ENCODE measurements at places on chromosomes 4 and X. TPM values are rescaled to one million over a fixed set of nuclear protein-coding genes. Genes with fewer than 3 reads are reported as not detected.

Gene PKD2
- total RNA-seq = 39.9 TPM

- no peak overlapping the region for H3K4me3 ChIP-seq
- no peak for DNase-seq
- H3K4me1 ChIP-seq = no peaks in the 10 kb centered on the region
Observed at GRCh38 chrX:12240491-12240890, 102.2 kb downstream of the FRMPD4 start.

Gene MAGEA2B
- not detected for total RNA-seq

GRCh38 chr4:35970366-35970960 lies 273.9 kb downstream of the ARAP2 start:
- H3K27ac ChIP-seq = no peak overlapping the region
- no peaks in the 10 kb centered on the region for H3K27me3 ChIP-seq
- no peak for DNase-seq
- no peak overlapping the region for H3K4me3 ChIP-seq

Gene SOX3
- total RNA-seq = 0.04 TPM

Gene GATA1
- total RNA-seq = 0.22 TPM

DNA sequence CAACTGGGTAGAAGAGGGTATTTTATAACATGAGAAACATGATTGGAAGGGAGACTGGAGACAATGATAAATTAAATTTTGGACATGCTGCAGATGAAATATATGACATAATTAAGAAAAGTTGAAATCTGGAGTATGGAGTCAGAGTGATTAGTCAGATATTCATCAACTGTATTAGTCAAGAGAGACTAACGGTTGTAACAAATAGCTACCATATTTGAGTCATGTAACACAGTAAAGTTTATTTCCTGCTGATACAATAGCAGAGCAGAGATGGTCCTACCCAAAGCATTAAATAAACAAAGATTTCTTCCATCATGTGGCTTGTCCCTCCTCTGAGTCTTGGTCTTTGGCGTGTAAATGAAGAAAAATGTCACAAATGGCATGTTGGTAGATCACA lies 321.3 kb downstream of the GALNTL6 start:
- H3K27me3 ChIP-seq = no peaks in the 10 kb centered on the region
- no peak overlapping the region for H3K4me3 ChIP-seq
- H3K36me3 ChIP-seq = no peaks in the 10 kb centered on the region
- no peak overlapping the region for H3K27ac ChIP-seq
- no peak for DNase-seq

- H3K36me3 ChIP-seq = peaks cover 36% of the 10 kb centered on the region
- DNase-seq = no peak
- no peak overlapping the region for H3K27ac ChIP-seq
- no peak overlapping the region for H3K4me3 ChIP-seq
- no peaks in the 10 kb centered on the region for H3K4me1 ChIP-seq
- no peaks in the 10 kb centered on the region for H3K27me3 ChIP-seq
Observed at GRCh38 chr4:169115897-169116254, 105.8 kb upstream of the CBR4 start.

Gene TMEM154
- 0.66 TPM for total RNA-seq

Gene NOX1
- not detected for total RNA-seq

DNA sequence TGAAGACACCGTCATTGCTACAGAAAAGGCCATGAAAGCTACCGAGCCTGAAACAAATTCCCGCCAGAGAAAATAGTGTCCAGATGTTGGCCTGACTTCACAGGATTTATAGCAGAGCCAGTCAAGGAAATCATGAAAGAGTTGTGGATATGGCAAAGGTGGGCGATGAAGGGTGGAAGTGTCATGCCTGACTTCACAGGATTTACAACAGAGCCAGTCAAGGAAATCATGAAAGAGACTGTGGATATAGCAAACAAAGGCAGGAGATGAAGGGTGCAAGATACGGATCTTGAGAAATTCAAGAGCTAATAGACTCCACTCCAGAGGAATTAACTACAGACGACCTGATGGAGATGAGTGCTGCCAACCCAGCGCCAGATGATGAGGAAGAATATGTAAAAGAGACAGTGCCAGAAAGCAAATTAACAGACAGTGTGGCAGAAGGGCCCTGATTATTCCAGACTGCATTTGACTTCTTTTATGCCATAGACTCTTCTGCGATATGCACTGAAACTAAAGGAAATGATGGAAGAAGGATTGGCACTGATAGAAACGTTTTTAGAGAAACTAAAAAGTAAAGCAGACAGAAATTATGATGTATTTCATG lies 17.2 kb downstream of the TRMT44 start:
- no peak for DNase-seq
- no peak overlapping the region for H3K4me3 ChIP-seq
- no peaks in the 10 kb centered on the region for H3K27me3 ChIP-seq
- no peaks in the 10 kb centered on the region for H3K4me1 ChIP-seq
- no peak overlapping the region for H3K27ac ChIP-seq

Data from muscle of leg (tissue), 16 donors.